ENCODE measurements at places on chromosomes 1 and 21. TPM values are rescaled to one million over a fixed set of nuclear protein-coding genes. Genes with fewer than 3 reads are reported as not detected.

The FCRL4 gene
- total RNA-seq, result not detected

The SPATA45 gene
- not detected for total RNA-seq

The SLC2A5 gene
- total RNA-seq, result 2.1 TPM

The GNG12 gene
- 31.9 TPM for total RNA-seq

The ZBTB8A gene
- total RNA-seq, result 2.9 TPM

DNA sequence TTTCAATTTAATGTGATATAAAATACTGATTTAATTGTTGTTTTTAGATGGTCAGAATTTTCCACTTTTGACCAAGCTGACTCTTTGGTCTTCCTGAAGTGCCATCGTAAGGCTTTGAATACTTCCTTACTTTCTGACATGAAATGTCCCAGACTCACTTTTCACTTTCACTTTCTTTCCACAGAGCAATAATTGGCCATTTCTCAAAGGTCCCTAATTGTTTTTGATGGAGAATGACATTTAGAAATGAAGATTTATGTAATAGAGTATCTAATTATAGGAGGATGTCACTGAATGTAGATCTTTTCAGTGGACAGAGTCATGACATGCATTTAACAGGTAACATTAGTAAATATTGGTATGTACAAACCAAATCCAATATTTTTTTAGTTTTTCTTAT is 1141.6 kb downstream of the KCNT2 start:
- no peak for DNase-seq

GRCh38 chr1:54084794-54085193 is 31.4 kb downstream of the TCEANC2 start:
- DNase-seq, result no peak

- no peak for DNase-seq
These were observed 20.2 kb upstream of the WNT4 start for GRCh38 chr1:22163137-22163536.

- peak; percentile 36 for DNase-seq
These were observed 376.4 kb upstream of the KAZN start for GRCh38 chr1:14222086-14222485.

GRCh38 chr21:27426196-27426595 is 459.3 kb upstream of the ADAMTS5 start:
- no peak for DNase-seq

GRCh38 chr1:77847621-77848080 is 40.8 kb upstream of the NEXN start:
- DNase-seq, result no peak

The LRRC3 gene
- 2.7 TPM for total RNA-seq

- DNase-seq, result peak; percentile 52
These were observed 273.8 kb downstream of the FAM72C start for GRCh38 chr1:143698016-143698415.

DNA sequence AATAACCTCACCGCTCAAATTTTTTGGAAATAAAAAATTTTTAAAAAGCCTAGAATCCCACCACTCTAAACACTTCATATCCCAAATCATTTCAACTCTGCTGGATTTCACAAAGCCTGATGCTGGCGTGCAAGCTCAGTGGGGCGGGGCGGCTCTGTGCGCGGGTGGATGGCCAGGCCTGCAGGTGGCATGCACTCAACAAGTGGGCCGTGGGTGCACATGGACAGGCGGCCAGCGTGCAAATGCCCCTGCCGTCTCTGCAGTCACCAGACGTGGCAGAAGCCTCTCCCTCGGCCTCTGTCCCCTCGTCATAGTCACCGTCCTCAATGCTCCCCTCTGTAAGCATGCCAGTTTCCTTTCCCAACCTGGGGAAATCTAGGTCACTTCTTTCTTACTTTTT is 6.6 kb upstream of the PDE9A start:
- no peak for DNase-seq

GRCh38 chr1:228429007-228429406 is 12.3 kb upstream of the TRIM17 start:
- no peak for DNase-seq

The OVAAL gene
- 1.1 TPM for total RNA-seq

DNA sequence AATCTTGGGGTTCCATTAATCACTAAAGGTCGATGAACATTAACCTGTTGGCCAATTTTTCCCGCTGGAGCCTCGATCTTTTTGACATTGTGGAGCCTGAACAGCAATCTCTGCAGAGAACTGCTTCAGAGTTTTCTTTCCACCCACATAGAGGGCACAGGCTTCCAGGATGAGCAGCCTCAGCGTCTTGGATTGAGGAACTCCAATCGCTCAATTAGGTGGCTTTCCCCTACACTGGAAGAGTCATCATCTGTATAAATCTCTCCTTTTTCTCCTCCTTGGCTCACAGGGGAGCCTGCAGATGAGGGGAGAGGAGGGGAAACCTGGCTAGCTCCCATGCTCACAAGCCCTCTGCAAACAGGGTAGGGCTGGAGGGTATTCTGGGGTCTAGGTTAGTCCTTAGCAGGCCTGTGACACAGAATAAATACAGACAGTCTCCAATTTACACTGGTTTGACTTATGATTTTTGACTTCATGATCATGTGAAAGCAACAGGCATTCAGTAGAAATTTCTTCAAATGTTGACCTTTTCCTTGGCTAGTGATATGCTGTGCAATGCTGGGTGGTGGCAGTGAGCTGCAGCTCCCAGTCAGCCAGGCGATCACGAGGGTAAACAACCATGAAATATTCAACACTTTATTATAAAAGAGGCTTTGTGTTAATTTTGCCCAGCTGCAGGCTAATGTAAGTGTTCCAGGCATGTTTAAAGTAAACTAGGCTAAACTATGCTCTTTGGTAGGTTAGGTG is 80.8 kb downstream of the PGBD5 start:
- DNase-seq, result no peak

The TGFB2 gene
- 1.5 TPM for total RNA-seq

The ABCG1 gene
- 7.3 TPM for total RNA-seq

DNA sequence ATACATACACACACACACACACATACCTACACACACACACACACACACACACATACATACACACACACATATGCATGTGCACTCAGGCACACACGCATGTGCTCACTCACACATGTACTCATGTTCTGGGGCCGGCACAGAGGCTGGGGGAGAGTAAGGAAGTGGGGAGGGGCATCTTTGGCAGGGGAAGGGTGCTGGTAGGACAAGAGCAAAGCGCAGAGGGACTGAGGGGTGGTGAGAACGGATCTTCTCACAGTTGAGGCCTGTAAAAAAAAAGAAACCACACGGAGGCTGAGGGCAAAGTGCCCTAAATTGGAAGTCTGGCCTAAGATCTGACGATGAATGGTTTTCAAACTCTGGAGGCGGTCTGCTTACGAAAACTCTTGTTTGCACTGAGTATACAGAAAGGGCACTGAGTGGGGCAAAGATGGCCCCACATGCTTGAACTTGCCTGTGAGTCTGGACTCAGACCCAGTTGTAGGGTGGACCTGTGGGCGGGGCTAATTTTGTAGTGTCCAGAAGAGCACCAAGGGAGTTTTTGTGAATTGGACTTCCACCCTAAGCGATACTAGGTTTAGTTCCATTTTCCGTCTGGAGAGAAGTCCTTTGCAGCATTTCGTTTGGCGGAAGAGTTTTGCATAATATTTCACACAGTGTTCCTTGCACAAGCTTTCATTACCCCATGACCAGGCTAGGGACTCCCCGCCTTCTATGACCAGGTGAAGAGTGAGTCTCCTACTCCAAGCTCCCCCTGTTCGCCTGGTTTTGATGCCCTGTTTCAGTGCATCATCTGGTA is 79.3 kb upstream of the LYST start:
- peak; percentile 53 for DNase-seq

DNA sequence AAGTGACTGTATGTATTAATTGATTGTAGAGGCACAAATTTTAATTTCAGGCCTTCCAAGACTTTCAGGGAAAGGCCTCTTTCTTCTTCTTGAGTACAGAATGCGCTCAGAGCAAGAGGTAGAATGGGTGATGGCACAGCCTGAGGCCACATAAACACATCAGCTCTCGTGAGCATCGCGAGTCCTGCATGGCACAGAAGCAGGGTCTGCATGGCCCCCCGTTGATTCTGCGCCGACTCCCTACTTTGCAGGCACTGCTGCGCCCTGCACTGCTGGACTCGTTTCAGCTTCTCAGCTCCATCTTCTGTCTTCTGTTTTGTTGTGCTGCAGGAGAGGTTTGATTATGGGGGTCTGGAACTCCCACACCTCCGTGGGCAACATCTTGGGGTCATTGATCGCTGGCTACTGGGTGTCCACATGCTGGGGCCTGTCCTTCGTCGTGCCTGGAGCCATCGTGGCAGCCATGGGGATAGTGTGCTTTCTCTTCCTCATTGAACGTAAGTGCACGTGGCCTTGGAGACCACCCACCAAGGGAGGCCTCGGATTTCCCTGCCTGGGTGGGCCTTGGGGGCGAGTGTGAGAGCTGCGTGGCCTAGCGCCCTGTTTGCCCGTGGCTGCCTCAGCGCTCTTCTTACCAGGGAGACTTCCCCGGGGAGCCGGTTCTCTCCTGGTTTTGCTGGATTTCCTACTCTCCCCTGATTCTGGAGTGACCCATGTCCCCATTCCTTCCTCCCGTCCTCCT is 29.6 kb downstream of the SLC37A1 start:
- DNase-seq, result no peak

The EDARADD gene
- 0.78 TPM for total RNA-seq

DNA sequence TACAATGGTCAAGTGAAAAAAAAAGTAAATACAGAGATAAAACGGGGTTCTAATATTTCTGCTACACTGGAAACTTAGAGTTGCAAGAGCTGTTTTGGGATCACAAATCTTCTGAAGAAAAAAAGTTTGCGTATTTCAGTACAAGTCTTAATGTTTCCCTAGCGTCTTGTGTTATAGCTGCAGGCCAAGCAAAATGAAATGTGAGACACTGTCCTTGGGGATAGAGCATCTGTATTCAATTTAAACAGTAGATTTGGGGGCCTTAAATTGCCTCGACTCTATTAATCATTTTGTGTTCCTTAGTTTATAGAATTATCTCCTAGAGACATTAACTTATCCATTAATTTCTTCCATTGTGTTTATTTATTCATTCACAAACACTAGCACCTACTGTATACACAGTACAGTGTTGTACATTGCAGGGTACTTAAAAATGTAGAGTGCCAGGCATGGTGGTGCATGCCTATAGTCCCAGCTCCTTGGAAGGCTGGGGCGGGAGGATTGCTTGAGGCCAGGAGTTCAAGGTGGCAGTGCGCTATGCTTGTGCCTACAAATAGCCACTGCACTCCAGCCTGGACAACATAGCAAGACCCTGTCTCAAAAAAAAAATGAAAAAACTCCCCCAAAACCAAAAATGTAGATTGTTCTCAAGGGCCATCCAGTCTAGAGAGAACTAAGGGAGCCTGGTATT is 7.9 kb downstream of the DISC1 start:
- no peak for DNase-seq

GRCh38 chr1:223143537-223144248 is 645 bp upstream of the TLR5 start:
- DNase-seq, result peak; percentile 54

DNA sequence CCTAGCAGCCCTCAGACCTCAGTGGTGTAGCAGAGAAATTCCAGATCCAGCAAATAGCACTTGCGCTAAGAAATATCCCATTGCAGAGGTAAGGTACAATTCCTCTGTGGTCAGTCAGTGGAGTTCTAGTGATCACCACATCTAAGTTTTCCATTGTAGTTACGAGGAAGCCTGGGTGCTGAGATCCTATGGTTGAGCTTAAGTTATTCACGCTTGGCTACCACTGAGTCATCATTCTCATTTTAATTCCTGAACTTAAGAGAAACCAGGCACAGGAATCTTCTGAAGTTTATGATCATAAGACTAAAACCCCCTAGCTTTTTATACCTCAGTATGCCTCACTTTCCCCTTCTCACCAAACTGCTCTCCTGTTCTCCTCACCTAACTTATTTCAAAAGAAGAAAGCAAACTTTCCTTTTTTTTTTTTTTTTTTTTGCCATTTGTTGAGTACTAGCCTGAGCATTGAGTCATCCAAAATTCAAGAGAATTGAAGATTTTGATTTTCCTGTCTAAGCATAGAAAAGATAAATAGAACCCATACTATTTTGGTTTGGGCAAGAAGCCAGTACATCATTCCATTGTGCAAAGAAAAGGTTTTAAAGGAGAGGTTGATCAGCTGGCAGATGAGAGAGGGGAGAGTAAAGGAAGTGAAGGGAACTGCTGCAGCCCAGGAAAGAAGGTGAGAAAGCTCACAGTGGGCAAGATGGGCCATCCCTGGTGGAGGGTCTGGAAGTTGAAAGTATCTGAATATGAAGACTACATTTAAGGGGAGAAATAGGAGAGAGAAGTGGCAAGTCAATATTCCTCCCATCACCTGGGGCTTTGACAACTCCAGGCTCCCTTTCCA is 39.9 kb downstream of the SERBP1 start:
- DNase-seq, result no peak

- DNase-seq, result no peak
These were observed 114.2 kb downstream of the BCAR3 start for GRCh38 chr1:93567255-93567918.

DNA sequence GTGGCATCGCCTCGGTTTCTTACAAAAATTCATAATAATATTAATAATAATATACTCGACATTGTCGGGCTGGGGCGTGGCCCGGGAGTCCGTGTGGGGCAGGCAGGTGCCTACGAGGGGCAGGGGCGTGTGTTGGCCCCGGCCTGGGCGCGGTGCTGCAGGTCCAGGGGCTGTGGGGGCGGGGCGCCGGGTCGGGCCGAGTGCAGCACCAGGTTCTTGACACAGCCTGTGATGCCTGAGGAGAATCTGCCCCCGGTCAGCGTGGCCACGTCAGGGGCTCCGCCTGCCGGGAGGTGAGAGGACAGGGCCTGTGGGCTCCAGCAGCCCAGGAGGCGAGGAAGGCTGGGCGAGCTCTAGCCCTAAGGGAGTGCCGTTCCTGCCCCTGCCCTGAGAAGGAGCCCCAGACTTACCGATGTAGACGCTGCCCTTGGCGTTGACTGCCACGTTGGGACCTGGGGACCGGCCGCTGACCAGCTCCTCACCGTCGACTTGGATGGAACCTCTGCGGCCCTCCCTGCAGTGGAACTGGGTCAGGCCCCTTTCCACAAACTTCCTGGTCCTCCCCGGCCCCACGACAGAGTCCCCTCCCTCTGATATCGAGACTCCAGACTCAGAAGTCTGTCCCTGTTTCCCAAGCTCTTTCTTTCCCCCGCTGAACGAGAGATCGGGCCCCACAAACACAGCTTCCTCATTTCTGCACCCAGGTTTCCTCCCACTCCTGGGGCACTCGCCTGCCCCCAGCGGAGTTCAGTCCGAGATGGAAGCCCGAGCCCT is 11.3 kb downstream of the LDLRAD2 start:
- DNase-seq, result no peak

The OMA1 gene
- 32.9 TPM for total RNA-seq

Data from Right ventricle myocardium superior (tissue), 1 donor.